ENCODE measurements at places on chromosomes 1 and 21.
A peak's percentile ranks its signal among the peaks of the same experiment; 100 is the strongest.

DNA sequence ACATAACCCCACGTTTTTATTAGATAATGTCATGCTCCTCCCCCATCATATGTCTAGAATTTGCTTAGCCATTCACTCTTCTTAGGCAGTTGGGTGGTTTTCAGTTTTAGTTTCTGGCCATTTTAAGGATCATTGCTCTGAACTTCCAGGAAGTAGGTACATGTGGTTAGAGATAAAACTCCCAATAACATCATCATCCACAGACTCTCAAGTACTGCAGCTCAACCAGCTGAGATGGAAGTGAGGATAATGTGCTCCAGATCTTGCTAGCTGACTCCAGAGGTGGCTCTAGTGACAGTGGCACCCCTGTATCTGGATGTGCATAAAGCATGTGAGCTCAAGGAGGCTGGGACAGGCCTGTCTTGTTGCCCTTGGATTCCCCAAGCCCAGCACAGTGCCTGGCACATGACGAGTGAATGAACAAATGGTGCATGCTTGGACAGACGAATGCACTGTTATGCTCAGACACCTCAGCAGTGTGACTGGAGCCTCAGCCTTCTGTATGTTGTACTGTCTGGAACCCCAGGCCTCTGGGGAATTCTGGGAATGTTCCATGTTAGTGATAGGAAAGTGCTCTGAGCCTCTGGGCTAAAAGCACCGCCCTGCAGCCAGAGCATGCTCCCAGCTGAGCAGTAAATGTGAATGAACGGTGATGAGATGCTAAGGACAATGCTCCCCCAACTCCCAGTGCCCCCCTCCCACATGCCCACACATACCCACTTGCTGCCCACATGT lies 16.4 kb upstream of the KCNN3 start:
- no peak for DNase-seq
- H3K36me3 ChIP-seq: no peaks in the 10 kb centered on the region
- H3K27ac ChIP-seq: no peak overlapping the region
- peaks cover 5% of the 10 kb centered on the region for H3K27me3 ChIP-seq
- H3K4me3 ChIP-seq: no peak overlapping the region

- peaks cover 21% of the 10 kb centered on the region for H3K4me1 ChIP-seq
- H3K27ac ChIP-seq: peak overlapping the region; percentile 93
- H3K36me3 ChIP-seq: peaks cover 4% of the 10 kb centered on the region
- peak overlapping the region; percentile 78 for H3K4me3 ChIP-seq
- no peaks in the 10 kb centered on the region for H3K27me3 ChIP-seq
- DNase-seq: no peak
Observed at GRCh38 chr1:31064111-31064717, 1.3 kb downstream of the PUM1 start.

DNA sequence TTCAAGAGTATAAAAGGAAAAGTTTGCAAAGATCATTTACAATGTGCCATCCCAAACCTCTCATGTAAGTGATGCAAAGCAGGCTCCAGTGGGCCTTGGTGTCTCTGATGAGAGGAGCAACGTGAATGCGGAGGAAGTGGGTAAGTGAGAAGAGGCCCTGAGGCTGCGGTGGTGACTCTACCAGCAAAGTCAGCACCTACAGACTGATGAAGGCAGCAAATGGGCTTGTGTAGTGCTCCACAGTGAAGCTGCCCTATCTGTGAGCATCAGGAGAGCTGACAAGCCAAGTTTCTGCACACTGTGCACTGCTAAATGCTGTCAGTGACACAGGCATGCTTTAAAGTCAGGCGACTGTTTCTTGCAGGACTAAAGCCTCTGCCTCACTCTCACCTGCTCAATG lies 15.6 kb upstream of the RAP1A start:
- H3K27me3 ChIP-seq: no peaks in the 10 kb centered on the region
- no peak overlapping the region for H3K27ac ChIP-seq
- no peak overlapping the region for H3K4me3 ChIP-seq
- H3K4me1 ChIP-seq: peaks cover 7% of the 10 kb centered on the region
- DNase-seq: no peak

DNA sequence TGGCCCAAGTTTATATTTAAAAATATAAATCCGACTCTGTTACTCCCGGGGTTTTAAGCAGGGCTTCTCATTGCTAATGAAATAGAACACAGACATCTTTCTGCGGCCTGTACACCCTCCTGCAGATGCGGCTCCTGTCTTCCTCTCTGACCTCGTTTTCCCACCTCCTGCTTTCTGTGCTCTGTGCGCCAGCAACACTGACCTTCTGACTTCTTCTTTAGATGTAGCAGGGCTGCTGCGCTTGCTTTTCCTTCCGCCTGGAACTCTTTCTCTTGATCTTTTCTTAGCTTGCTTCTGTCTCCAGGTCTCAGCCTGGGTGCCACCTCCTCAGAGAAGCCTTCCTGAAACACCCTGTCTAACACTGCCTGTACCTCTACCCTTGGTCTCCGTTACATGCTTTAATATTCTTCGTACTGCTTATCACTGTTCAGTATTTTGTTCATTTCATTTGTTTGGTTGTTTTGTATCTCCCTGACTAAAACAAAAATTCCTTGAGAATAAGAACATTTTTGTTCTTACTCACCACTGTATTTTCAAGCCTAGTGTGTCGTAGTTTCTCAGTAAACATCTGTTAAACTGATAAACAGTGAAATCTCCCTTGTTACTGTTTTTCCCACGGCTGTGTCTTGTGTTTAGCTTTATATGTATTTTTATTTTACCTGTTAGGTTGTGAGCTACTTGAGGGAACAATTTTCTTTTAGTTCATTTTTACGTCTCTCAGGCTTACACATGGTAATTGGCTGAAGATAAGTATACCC lies 79.0 kb downstream of the ST3GAL3 start:
- no peak overlapping the region for H3K4me3 ChIP-seq
- no peak for DNase-seq
- H3K36me3 ChIP-seq: no peaks in the 10 kb centered on the region

DNA sequence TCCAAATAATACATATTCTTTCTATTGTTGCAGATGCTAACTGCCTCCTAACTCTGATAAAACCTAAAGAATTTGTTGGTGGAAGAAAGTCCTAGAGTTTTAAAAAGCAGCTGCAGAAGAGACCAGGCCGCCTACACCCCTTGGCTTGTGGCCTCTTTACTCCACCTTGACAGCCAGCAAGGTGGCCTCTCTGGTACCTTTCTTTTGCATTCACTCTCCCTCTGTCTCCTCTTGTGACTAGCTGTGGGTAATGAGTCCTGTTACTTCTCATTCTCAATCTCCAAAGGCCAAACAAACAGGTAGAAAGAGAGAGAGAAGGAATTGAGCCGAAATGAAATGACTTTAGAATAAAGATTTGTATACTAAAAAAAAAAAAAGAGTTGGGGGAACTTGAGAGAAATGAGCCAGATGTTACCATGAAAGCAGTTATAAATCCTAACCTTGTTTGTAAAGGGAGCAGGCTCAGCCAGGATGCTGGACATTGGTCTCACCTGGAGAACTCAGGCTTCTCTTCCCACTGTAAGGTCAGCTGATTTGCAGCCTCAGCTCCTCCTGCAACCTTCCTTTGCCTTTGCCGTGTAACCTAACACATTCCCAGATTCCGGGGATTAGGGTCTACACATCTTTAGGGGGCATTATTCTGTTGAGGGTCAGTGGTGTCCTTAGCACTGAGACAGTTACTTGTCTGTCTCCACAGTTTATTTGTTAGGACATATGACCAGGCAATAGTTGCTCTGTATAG lies 164.1 kb upstream of the IRF2BP2 start:
- no peak overlapping the region for H3K4me3 ChIP-seq
- no peaks in the 10 kb centered on the region for H3K36me3 ChIP-seq
- peaks cover 15% of the 10 kb centered on the region for H3K4me1 ChIP-seq
- H3K27ac ChIP-seq: no peak overlapping the region
- peaks cover 6% of the 10 kb centered on the region for H3K27me3 ChIP-seq
- no peak for DNase-seq

DNA sequence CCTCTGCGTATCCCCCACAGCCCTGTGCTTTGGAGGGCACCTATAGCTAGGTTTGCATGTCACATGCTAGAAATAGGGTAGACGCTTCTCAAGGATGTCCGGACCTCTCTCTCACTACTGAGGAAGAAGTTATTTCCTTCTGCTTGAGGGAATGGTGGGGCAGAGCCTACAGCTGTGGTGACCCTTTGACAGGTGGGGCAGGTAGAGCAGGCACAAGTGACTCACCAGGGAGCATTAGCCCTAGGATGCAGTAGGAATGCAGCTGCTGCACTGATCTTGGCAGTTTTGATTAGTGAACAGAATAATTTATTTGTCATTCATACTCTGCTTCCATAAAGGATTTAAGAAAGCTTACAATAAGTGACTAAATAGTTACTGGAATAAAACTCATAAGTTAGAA lies 129.6 kb upstream of the HOOK1 start:
- no peak overlapping the region for H3K27ac ChIP-seq
- DNase-seq: no peak
- H3K4me3 ChIP-seq: no peak overlapping the region
- no peaks in the 10 kb centered on the region for H3K36me3 ChIP-seq

DNA sequence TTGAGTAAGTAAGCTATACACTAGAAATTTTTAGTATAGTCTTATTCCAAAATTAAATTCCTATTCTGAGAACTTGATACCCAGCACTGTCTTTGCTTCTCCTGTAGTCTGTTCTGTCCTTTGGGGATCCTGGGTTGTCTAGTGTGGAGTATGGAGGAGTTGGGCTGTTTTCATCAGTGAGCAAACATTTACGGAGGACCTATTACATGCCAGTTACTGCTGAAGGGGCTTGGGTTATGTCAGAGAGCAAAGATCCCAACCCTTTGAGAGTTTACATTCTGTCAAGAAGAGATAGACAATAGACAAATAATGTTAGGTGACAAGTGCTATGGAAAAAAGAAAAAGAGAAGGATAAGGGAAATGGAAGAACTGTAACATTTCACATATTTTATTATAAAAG lies 9.0 kb downstream of the TRAPPC10 start:
- H3K27ac ChIP-seq: no peak overlapping the region
- H3K4me3 ChIP-seq: no peak overlapping the region
- H3K4me1 ChIP-seq: peaks cover 11% of the 10 kb centered on the region
- no peak for DNase-seq
- no peaks in the 10 kb centered on the region for H3K36me3 ChIP-seq

Data from spinal cord (tissue), 10 donors.